ENCODE measurements at places on chromosomes 16 and 17.

GRCh38 chr17:5049314-5049841, 14.2 kb upstream of the SLC52A1 start:
- no peak for DNase-seq

- no peak for DNase-seq
These were observed 82.9 kb downstream of the LMF1 start for GRCh38 chr16:887846-888245.

GRCh38 chr17:72110942-72111318, 9.9 kb upstream of the SOX9 start:
- no peak for DNase-seq

DNA sequence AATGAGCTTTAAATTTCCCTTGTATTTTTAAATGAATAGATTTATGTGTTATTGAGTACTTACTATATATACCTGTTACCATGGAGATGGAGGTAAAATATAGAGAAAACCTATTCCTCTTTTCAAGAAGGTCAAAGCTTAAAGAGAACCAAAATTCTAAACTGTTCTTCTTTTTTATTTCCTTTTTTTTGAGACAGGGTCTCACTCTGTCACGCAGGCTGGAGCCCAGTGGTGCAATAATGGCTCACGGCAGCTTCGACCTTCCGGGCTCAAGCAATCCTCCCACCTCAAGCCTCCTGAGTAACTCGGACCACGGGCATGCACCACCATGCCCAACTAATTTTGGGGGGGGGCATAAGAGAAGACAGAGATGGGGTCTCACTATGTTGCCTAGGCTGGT, 25.0 kb upstream of the TMEM97 start:
- DNase-seq = no peak

GRCh38 chr16:58235663-58236062, 37.8 kb upstream of the CSNK2A2 start:
- no peak for DNase-seq
